ENCODE measurements at places on chromosomes 5 and 9.

GRCh38 chr5:81225463-81225862, 7.7 kb upstream of the CKMT2 start:
- DNase-seq = no peak

DNA sequence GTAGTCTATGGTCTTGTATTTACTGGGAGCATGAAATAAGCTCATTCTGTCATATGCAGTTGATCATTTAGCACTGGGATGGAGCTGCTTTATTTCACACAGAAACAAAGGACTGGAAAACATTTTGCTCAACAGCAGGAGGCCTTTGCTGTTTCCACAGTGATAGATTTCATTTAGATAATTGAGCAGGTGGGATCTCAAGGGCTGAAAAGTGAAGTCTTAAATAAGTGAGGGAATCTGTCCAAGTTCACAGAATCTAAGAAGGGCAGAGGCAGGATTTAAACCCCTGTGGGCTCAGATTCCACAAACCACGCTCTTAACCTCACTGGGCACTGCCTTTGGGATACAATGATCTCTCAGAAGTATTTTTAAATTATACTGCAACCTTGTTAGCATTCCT, 47.8 kb downstream of the PRLR start:
- no peak for DNase-seq

GRCh38 chr5:149153751-149154610, 12.7 kb downstream of the ABLIM3 start:
- DNase-seq = no peak

- DNase-seq = peak; percentile 4
These were observed 471.0 kb downstream of the KDM4C start for GRCh38 chr9:7228726-7229125.

DNA sequence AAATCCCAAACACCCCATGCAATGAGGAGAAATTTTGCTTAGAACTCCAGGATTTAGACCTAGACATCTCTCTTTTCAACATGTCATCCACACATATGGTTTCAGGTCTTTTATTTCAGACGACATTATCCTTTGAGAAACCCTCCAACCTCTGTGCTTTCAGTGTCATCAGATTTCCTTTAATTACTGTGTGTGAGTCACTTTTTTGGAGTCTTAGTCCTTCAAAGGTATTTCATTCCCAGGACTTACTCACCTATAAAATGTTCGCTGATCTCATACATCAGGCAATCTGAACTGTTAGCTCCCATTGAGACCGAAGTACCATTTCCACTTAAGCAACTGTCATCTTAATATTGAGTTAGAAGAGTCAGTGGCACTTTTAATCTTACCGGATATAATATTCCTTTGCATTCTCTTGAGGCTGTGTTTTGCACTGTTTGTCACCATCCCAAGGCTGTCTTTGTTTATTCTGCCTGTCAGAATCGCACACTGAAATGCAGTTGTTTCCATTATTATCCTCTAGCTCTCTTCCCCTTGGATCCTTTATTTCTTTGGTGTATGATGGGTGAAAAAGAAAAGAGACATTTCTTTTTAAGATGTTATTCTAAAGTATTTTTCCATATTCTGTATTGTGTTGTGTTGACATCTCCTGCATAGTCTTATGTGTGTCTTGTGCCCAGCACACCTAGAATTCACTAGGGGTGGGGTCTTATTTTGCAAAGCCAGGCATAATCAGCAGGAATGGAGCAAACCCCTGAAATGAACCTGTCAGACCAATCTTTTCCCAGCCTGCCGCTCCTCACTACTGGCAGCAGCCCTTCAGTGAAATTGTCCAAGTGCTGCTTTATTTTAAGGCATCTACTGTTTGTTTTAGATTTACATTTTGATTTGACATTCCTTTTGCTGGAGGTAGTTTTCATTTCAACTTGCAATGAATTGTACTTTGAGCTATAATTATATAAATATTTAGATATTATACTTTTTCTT, 155.4 kb downstream of the PAM start:
- DNase-seq = no peak

GRCh38 chr9:134046894-134047681, 20.7 kb downstream of the BRD3 start:
- no peak for DNase-seq

DNA sequence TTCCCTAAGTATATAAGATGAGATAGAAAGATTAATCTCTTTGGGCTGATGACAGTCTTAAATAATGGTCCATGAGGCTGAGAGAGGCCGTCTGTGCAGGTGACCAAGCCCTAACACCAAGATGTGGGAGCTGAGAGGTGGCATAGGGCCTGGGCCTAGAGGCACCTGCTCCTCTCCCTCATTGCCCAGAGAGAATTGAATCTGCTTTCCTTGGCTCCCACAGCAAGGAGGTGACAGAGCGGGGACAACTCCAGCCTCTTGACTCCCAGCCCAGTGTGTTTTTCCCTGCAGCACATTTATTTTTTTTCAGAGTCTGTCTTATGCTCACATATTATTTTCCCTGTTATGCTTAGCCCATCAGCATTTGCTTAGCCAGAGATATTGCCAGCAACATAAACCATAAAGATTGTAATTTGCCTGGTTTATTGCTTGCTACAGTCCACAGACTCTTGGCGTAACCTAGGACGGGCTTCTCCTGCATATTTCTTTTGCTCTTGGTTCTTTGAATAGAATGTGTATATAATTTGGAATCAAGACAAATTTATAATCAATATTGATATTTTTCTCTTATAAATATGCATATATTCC, 105.6 kb downstream of the NTRK2 start:
- no peak for DNase-seq

DNA sequence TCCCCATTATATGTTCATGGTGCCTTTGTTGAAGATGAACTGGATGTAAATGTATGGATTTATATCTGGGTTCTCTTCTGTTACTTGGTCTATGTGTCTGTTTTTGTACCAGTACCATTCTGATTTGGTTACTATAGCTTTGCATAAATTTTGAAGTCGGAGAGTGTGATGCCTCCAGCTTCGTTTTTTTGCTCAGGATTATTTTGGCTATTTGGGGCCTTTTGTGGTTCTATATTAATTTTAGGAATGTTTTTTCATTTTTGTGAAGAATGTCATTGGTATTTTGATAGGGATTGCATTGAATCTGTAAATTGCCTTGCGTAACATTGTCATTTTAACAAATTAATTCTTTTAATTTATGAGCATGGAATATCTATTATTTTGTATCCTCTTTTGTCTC, 36.6 kb upstream of the ZNF366 start:
- DNase-seq = no peak

DNA sequence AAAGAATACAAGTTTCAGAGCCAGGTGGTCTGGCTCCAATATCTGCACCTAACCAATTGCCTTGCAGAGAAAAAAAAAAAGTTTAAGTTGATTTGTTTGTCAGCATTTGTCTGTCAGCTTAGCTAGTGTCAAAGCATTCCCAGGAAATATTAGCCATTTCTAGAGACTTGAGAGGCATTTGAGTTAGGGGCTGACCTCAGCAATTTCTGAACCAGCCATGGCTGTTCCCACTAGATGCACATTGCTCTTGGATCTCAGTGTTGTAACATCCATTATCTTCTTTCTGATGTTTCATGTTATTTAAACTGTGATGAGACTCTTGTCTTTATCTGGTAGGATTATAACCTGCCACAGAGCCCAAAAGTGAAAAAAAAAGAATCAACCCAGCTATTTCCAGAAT, 102.3 kb downstream of the NDUFAF2 start:
- DNase-seq = no peak

GRCh38 chr5:62139741-62140140, 166.3 kb upstream of the KIF2A start:
- DNase-seq = no peak

DNA sequence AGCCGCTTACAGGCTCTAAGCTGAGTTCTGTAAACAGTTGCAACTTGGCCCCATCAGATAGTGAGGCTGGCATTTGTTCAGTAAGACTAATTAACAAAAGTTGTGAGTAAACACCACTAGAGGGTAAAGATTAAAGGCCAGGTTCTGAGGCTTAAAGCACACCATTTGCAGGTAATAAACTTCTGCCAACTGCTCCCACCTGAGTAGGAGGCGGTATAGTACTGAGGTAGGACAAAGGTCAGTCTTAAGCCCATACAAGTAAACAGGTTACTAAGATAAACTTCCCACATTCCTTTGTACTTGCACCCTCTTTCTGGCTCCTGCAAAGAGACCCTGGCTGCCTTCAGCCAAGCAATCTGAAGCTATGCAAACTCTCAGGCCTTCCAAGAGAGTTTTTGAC, 419.6 kb downstream of the DNAH5 start:
- DNase-seq = no peak

DNA sequence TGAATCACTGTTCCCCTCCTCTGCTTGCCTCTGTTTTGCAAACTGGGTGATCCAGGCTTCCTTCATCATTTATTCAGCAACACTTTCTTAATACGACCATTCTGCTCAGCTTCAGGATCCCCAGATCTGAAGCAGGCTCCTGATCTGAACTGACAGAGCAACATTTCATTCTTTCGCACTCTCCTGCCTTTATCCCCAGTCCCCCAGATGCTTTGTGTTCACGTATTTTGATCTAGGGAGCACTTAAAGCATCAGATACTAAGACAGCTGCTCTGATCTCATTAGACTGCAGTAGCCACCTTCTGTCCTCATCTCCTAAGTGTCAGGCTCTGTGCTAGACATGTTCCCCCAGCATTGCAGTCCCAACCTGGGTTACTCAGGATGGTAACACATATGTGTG, 158.0 kb downstream of the TRIO start:
- no peak for DNase-seq

DNA sequence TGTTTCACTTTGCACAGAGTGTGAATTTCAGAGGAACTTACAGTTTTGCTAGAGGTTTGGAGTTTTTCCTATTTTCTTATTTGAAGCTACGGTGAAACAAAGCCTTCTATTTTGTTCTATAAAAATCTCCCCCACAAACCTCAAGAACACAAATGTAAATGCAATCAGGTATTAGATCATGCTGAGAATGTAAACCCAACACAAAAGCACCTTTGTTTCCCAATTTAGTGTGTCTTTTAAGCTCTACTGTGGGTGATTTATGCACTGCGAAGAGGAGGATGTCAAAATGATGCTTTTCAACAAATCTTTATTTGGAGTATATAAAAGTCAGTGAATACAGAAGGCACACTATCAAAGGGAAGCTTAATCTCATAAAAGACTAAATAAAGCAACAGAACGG, 4.3 kb upstream of the DRD1 start:
- no peak for DNase-seq

DNA sequence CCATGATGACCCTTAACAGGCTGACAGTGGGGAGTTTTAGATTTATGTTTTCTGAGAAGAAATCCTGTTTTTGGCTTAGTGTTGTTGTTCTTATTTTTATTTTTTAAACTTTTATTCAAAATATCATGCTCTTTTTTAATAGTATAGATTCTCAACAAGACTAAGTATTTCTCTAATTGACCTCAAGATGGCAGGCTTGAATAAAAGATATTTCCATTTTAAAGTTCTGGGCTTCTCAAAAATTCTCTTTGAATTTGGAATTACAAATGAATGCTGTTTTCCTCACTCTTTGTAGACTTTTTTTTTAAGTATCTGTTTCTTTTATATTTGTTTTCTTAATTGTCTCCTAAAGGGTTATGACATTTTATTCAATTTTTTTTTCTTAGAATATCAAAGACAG, 50.0 kb upstream of the SH3GL2 start:
- DNase-seq = peak; percentile 53

DNA sequence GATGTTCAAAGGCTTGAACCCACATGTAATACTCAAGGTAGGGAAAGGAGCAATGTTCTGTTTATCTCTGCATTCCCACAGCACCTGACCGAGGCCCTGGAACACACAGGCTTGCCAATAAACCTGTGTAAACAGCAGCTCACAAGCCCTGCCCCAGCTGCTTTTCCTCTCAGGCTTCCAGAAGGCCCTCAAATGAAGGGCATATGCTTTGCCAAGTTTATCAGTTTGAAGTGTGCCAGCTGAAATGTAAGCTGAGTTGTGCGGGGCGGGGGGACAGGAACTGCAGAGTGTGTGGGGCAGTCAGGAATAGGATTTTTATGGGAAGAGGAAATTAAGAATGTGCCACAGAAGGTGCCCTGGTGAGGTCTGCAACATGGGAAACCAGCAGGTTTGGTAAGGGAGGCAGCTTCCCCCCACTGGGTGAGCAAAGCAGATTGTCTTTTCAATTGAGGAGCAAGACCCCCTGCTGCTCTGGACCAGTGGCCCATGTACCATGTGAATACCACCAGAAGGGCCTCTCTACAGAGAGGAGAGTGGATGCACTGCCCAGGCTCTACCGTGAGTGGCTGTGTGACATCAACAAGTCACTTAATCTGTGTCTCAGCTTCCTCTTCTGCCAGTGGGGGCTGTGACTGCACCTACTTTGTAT, 194.8 kb downstream of the SPOCK1 start:
- DNase-seq = peak; percentile 90

- peak; percentile 16 for DNase-seq
These were observed 53.7 kb downstream of the PAX5 start for GRCh38 chr9:36980148-36980974.

GRCh38 chr9:2493109-2493508, 128.5 kb upstream of the VLDLR start:
- DNase-seq = no peak

GRCh38 chr9:121649476-121650216, 1.8 kb upstream of the DAB2IP start:
- no peak for DNase-seq

GRCh38 chr5:154198611-154199230, 8.2 kb downstream of the GALNT10 start:
- DNase-seq = no peak

DNA sequence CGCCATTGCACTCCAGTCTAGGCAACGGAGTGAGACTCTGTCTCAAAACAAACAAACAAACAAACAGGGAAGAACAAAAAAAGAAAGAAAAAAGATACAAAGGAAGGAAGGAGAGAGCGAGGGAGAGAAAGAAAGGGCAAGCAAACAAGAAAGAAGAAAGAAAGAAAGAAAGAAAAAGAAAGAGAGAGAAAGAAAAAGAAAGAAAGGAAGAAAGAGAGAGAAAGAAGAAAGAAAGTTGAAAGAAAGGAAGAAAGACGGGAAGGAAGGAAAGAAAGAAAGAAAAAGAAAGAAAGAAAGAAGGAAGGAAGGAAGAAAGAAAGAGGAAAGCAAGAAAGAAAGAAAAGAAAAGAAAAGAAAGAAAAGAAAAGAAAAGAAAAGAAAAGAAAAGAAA, 13.1 kb upstream of the ALDOB start:
- no peak for DNase-seq

DNA sequence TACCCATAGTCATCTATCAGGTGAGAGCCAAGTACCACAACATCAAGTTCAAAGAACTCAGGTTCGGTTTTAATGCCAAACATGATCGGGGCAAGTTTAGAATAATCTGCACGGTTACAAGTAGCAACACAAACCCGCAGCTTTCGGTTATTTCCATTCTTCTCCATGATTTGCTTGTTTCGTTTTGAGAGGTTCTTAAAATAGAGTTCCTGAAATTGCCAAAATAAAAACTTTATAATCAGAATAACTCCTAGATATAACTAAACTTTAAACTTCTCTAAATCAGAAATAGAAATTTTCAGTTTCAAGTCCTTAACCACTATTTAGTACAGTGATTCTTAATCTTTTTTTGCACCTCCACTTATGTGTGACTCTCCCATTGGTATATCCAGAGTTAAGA, 9.1 kb downstream of the GNE start:
- no peak for DNase-seq

- no peak for DNase-seq
These were observed 252.5 kb downstream of the SLIT3 start for GRCh38 chr5:169048181-169049125.

- DNase-seq = no peak
These were observed 49.7 kb downstream of the SAR1B start for GRCh38 chr5:134582941-134583340.

GRCh38 chr5:5645198-5645597, 222.7 kb downstream of the ICE1 start:
- no peak for DNase-seq

GRCh38 chr5:39448506-39449128, 23.8 kb upstream of the DAB2 start:
- DNase-seq = no peak

- DNase-seq = no peak
These were observed 28.8 kb downstream of the CNTFR start for GRCh38 chr9:34560599-34561214.
